Left kidney (tissue), 8 donors: ENCODE measurements at places on chromosomes 7 and 10. TPM values are rescaled to one million over a fixed set of nuclear protein-coding genes. Genes with fewer than 3 reads are reported as not detected.

GRCh38 chr7:80876894-80877414 is 41.9 kb downstream of the SEMA3C start:
- no peak for DNase-seq

Gene SCIN
- polyA plus RNA-seq: 112 TPM

GRCh38 chr7:30475580-30475979 is 3.0 kb downstream of the NOD1 start:
- no peak for DNase-seq

- DNase-seq: no peak
These were observed 13.3 kb downstream of the GPR37 start for GRCh38 chr7:124752310-124752709.

- peak; percentile 32 for DNase-seq
These were observed 407.7 kb downstream of the SH2D4B start for GRCh38 chr10:80945264-80945880.
